ENCODE measurements at places on chromosomes 3 and 15. TPM values are rescaled to one million over a fixed set of nuclear protein-coding genes. Genes with fewer than 3 reads are reported as not detected.
A peak's percentile ranks its signal among the peaks of the same experiment; 100 is the strongest.

GTPBP8 gene
- 29.8 TPM for total RNA-seq

DNA sequence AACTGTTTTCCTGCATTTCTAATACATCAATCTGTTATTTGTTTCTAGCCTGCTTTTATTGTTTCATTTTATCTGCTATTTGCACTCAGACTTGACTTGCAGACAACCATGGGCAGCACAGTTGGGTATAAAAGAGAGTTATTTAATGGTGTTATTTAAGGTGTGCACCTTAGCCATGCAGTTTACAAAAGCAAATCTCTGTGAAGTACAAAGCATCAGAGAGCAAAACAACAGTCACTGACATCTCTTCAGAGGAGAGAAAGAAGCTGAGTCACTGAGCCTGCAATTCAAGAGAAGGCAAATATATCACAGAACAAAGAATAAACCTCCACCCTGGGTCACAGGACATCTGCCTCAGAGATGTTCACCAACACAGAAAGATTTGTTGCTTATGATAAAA is 255.9 kb upstream of the ICE2 start:
- no peak overlapping the region for H3K27ac ChIP-seq
- no peaks in the 10 kb centered on the region for H3K4me1 ChIP-seq
- H3K27me3 ChIP-seq: no peaks in the 10 kb centered on the region
- DNase-seq: no peak
- no peak overlapping the region for H3K4me3 ChIP-seq
- H3K36me3 ChIP-seq: peaks cover 10% of the 10 kb centered on the region

- no peaks in the 10 kb centered on the region for H3K27me3 ChIP-seq
- no peaks in the 10 kb centered on the region for H3K36me3 ChIP-seq
- H3K27ac ChIP-seq: no peak overlapping the region
- no peak overlapping the region for H3K4me3 ChIP-seq
- H3K4me1 ChIP-seq: no peaks in the 10 kb centered on the region
- no peak for DNase-seq
Observed at GRCh38 chr3:174325834-174326700, 533.1 kb upstream of the NAALADL2 start.

DNA sequence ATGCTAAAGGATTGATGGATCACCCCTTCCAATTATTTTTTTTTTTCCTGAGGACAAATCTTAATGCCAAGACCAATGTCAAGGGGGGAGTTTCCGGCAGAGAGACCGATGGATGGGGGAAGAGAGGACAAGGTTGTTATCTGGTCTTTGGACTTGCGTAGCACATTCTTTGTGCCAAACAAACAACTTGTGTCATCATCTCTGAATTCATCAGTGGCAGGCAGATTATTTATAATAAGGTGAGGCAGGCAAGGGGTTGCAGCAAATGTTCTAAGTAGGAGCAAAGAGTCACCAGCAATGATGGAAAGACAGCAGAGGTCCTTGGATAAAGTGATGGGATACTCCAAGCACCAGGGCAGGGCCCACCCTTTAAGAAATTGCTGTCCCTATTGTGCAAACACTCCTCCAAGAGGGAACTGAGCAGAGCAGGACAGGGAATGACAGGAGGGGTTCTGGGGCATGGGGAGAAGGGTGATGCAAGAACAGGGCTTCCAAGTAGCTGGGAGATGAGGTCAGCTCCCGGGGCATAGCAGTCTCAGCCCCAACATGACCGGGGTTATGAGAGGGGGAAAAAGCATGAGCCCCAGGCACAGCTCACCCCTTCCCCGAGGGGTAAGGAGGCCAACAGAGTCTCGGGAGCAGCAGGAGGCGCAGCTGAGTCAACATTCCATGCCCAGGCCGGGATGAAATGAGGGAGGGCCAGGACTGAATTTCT is 57.4 kb downstream of the ANXA2 start:
- no peaks in the 10 kb centered on the region for H3K27me3 ChIP-seq
- H3K36me3 ChIP-seq: no peaks in the 10 kb centered on the region
- H3K4me3 ChIP-seq: no peak overlapping the region
- no peaks in the 10 kb centered on the region for H3K4me1 ChIP-seq

- H3K4me3 ChIP-seq: no peak overlapping the region
- no peaks in the 10 kb centered on the region for H3K27me3 ChIP-seq
- no peaks in the 10 kb centered on the region for H3K36me3 ChIP-seq
Observed at GRCh38 chr3:46297658-46298423, 55.6 kb downstream of the CCR3 start.

CYP1A2 gene
- not detected for total RNA-seq

SNTN gene
- not detected for total RNA-seq

DNA sequence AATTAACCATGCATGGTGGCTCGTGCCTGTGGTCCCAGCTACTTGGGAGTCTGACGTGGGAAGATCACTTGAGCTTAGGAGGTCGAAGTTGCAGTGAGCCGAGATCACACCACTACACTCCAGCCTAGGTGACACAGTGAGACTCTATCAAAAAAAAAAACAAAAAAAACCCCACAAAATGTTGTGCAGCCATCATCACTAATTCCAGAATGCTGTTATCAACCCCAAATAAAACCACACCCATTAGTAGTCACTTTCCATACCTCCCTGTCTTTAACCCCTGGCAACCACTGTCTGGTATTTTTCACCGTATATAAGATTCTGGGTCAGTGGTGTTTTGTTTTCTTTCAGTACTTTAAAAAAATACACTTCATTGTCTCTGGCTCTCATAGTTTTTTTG is 16.6 kb downstream of the HMCES start:
- H3K27me3 ChIP-seq: no peaks in the 10 kb centered on the region
- peaks cover 18% of the 10 kb centered on the region for H3K36me3 ChIP-seq
- DNase-seq: no peak
- H3K4me3 ChIP-seq: no peak overlapping the region
- no peak overlapping the region for H3K27ac ChIP-seq
- H3K4me1 ChIP-seq: no peaks in the 10 kb centered on the region

GRCh38 chr3:3110749-3111361 is 681 bp upstream of the IL5RA start:
- H3K4me1 ChIP-seq: no peaks in the 10 kb centered on the region
- no peak for DNase-seq
- H3K27ac ChIP-seq: peak overlapping the region; percentile 7

GRCh38 chr3:123457841-123458240 is 9.0 kb upstream of the ADCY5 start:
- H3K27ac ChIP-seq: no peak overlapping the region
- H3K4me3 ChIP-seq: no peak overlapping the region
- peaks cover 12% of the 10 kb centered on the region for H3K4me1 ChIP-seq
- peak; percentile 60 for DNase-seq

SAMD7 gene
- not detected for total RNA-seq

ALDH1A3 gene
- total RNA-seq: 9.2 TPM

KLHL25 gene
- total RNA-seq: 18.4 TPM

- H3K4me3 ChIP-seq: no peak overlapping the region
- H3K27me3 ChIP-seq: no peaks in the 10 kb centered on the region
- H3K4me1 ChIP-seq: no peaks in the 10 kb centered on the region
- no peaks in the 10 kb centered on the region for H3K36me3 ChIP-seq
- no peak overlapping the region for H3K27ac ChIP-seq
Observed at GRCh38 chr3:178482981-178483380, 53.3 kb upstream of the KCNMB2 start.

- no peak for DNase-seq
- H3K4me1 ChIP-seq: peaks cover 7% of the 10 kb centered on the region
- peaks cover 4% of the 10 kb centered on the region for H3K36me3 ChIP-seq
- no peaks in the 10 kb centered on the region for H3K27me3 ChIP-seq
- no peak overlapping the region for H3K4me3 ChIP-seq
Observed at GRCh38 chr3:179715582-179715981, 62.7 kb downstream of the USP13 start.

NOX5 gene
- not detected for total RNA-seq

SH3GL3 gene
- total RNA-seq: 11.0 TPM

DNA sequence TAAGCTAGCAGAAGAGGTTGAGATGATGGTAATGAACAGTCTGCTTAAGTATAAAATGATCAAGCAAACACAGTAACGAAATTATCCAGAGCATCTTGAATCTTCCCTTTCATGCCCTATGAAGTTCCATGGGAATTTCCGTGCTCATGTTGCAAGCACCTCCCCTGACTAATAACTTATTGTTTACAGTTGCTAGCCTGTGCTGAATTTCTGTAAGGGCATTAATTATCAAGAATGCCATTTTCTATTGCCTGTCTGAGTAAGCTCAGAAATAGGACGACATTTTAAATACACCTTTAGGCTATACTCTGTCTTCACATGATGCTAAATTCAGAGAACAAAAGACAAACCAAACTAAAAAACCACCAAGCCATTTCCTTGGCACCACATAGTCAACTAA is 257.5 kb upstream of the LRTM1 start:
- DNase-seq: no peak
- no peaks in the 10 kb centered on the region for H3K36me3 ChIP-seq
- no peak overlapping the region for H3K27ac ChIP-seq
- no peaks in the 10 kb centered on the region for H3K4me1 ChIP-seq
- H3K4me3 ChIP-seq: no peak overlapping the region
